ENCODE measurements at places on chromosomes 12 and 14.

GRCh38 chr12:77435446-77436091 is 370.2 kb upstream of the E2F7 start:
- DNase-seq: no peak

DNA sequence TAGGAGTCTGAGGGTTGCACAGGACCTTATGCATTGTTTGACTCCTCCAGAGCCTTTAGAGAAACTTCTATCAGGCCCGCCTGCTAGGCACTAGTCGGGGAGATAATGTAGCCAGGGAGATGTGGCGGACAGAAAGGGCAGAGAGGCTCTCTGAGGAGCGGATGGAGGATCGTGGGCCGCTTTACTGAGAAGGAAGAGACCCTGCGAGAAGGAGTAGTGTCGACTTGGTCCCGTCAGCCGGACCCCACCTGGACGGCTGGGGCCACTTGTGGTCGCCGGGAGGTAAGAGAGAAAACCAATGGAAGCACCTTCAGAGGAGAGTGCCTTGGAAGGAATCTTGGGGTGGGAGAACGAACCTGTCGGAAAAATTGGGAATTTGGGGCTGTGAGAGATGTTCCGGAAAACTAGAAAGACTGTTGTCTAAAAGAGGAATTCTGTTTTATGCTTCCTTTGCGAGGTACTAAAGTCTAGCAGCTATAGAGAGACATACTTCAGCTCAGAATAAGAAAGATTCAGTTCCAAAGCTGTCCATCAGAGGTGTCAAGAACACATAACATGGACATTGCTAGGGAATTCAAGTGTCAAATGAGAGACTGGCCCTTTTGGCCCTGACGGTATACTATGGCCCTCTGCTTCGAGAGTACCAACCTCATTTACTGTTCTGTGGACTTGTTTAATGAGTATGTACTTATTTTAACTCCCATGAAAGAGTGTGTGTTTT is 660 bp upstream of the MCRS1 start:
- no peak for DNase-seq

DNA sequence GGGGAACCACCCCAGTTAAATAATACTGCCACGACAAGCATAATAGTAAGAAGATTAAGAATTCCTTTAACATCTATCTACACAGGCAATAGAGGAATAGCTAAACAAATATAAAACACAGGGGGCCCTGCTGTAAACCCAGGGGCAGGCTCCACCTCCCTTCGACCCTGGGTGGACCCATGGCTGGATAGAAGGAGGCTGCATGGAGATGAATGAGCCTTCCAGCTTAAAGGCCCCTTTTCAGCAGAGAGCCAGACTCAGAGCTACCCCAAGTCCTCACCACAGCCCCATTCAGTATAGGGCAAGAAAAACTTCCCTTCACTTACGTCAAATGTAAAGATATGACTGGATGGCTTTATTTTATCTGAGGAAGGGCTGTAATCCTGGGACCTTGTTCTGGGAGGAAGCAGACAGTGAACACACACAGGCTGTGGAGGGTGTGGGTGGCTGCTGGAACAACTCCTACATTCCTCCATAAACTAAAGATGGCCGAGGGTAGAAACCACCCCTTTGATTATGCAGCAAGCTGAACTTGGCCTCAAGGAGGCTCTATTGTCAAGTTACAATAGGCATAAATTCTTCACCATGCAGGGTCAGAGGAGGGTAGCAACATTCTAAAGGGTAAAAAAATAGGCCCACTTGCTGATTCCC is 30.4 kb downstream of the NUAK1 start:
- DNase-seq: no peak

GRCh38 chr12:72493407-72493806 is 221.2 kb downstream of the TRHDE start:
- no peak for DNase-seq

DNA sequence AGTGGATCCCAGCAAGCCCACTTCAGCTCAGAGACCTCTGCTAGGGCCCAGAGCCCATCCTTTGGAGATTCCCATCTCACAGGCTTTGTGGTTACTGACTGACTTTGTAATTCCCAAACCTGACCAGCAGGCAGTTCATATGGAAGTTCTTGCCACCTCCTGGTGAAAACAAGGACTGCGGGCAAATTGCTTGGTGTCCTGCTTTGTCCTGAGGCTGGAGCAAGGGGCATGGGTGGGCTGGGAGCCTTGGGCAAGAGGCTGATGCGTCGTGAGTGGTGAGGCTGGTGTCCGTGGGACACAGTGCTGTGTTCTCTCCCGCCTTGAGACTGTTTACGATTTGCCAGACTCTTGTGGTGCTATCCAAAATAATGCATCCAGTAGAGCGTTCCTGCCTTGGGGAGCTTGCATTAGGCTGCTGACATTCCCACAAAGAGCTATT is 91.0 kb downstream of the LRRC74A start:
- DNase-seq: no peak

- DNase-seq: no peak
Observed at GRCh38 chr12:12127304-12127703, 56.6 kb downstream of the BCL2L14 start.

DNA sequence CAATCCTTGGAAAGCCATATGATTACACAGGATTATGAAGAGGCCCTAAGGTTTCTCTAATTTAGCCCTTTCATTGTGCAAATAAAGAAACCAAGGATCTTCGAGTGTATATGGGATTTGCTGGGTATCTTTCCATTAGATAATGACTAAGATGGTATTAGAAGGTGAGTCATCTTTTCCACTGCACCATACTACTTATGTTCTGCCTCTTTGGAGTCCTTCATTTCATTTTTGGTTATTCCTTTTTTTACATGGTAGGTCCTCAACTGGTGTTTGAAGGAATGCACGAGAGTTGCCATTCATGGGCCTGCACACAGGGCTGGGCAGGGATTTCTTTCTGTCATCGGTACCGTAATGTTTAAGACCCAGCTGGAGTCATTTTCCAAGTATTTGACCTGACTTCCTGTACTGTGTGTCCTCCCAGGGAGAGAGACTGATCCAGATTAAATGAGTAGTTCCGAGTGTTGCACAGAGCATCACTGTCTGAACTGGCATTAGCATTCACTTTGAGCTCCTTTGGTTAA is 85.7 kb downstream of the BORCS5 start:
- DNase-seq: no peak

DNA sequence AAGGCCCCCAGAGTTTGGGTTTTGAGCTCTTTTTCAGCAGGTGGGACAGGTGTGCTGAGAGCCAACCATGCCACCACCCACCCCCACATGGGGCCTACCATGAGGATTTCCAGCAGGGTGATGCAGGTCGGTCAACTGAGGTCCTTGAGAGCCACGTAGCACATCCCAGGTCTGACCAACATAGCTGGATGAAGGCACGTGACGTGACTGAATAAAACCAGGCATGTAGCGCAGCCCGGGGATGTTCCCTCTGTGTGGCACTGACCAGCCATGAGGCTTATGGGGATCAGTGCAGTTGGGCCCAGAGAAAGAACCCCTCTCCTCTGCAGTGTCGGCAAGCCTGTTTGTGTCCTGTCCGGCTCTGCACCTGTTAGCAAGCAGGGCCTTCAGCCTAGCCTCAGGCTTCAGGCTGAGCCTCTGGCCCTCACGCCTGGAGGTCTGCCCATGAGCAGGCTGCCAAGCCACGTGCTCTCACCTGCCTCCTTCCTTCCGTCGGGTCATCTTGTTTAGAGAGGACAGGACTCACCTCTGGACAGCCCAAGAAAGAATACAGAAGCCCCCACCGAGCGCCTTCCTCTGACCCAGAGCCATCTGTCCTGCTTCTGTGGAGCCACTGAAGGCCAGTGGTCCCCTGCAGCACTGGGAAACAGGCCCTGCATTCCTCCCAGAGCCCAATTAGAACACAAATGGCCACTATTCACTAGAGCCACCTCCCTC is 38.5 kb downstream of the TSPAN11 start:
- DNase-seq: no peak

- DNase-seq: no peak
Observed at GRCh38 chr12:47034661-47035060, 44.8 kb upstream of the PCED1B start.

DNA sequence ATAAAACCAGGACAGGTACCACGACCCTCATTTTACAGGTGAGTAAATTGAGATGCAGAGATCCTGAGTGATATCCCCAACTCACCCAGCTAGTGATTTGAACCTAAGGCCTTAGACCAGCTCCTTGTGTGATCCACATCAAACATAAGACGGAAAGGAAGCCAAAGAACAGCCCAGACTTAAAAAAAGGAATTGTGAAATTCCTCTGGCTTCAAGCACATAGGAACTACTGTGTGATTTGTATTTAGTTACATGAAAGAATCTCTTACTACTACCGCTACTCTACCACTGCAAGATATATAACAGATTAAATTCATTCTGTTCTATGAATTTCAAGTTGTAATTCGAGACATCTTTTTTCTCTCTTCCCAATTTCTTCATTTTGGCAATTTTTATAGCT is 10.5 kb downstream of the E2F7 start:
- DNase-seq: no peak

DNA sequence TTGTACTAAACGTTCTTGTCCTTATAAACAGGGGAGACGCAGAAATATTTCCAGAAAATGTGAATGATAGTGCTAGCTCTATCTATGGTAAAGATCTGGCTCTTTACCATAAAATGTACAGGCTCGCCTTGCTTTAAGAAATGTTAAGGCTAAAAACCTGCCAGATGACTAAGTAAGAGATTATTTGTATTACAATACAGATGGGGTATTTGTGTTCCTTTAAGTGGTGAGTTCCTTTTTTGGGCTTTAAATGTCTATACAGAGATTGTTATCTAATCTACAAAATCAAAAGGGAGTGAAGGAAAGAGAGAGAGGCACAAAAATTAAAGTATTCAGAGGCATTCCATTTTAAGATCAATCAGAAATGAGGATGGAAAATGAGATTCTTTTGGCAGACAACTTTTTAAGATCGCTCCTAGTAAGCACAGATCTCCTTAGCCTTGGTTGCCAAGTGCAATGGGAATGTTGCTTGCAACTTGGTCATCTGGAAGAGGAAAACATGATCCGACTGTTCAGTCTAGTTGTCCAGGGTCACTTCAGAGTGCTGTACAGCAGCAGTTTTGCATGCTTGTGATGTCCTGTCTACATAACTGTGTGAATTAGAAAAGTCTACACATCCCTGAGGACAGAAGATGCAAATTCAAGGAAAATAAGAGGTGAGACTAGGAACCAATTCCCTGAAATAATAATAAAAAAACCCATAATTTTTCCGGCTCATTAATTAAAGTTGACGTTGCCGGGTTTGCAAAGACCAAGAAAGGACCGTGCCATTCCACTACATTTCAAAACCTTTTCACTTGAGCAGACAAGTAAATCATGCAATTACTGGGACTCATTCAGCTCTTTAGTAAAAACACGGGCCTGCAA is 380.8 kb downstream of the EGLN3 start:
- no peak for DNase-seq

DNA sequence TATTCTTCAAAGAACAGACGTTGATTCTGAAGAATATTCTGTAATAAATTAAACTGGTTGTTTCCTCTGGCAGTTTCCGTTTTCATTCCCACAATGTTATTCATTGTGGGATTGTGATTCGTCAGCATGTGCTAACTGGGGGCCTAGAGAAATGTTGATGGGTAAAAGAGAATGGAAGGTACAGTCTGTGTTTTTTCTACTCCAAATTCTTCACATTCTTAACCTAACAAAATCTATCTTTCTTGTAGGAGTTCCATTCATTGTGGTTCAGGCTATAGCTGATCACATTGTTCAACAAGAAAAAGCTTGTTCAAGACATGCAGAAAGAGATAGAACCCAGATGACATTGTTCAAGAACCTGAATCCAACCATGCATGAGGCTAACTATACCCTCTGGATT is 5.9 kb downstream of the CD163 start:
- no peak for DNase-seq

- no peak for DNase-seq
Observed at GRCh38 chr14:22210026-22210425, 379.0 kb downstream of the DAD1 start.

DNA sequence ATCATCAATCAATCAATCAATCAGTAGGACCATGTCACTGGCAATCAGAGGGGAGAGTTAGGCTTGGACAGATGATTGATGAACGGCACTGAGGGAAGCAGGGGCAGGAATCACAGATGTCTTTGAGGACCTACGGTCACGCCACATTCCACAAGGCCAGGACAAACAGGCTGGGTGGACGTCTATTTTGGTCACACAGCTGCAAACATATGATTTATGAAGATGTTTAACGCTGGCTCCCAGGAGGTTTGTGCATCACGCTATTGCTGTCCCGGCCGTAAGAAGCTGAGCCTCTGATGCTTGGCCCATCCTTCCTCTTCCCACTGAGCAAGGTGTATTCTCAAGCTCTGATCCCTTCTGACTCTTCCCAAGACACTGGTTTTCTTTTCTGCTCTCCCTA is 160.8 kb downstream of the FOXN3 start:
- DNase-seq: no peak

GRCh38 chr12:63787306-63787705 is 7.6 kb downstream of the RXYLT1 start:
- no peak for DNase-seq

- no peak for DNase-seq
Observed at GRCh38 chr12:663293-663871, at the start of gene NINJ2. Gene NINJ2, minus strand, starts transcription at chr12:663445. Its CDS starts 85 bp downstream, at chr12:663360.

DNA sequence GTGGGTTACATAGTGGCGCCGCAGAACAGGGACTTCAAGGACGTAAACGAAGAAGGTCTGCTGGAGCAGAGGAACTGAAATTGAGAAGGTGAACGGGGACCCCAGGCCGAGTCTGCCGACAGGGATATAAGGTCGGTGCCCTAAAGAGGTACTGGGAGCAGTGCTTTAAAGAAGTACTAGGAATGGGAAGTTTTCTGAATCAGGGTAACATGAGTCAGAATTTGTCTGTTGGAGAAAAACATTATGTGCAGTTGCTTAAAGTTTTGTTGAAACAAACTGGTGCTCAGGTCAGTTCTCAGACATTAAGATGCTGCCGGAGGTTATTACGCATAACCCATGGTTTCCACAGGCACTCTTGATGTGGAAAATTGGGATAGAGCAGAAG is 14.8 kb upstream of the SLC10A1 start:
- DNase-seq: no peak

DNA sequence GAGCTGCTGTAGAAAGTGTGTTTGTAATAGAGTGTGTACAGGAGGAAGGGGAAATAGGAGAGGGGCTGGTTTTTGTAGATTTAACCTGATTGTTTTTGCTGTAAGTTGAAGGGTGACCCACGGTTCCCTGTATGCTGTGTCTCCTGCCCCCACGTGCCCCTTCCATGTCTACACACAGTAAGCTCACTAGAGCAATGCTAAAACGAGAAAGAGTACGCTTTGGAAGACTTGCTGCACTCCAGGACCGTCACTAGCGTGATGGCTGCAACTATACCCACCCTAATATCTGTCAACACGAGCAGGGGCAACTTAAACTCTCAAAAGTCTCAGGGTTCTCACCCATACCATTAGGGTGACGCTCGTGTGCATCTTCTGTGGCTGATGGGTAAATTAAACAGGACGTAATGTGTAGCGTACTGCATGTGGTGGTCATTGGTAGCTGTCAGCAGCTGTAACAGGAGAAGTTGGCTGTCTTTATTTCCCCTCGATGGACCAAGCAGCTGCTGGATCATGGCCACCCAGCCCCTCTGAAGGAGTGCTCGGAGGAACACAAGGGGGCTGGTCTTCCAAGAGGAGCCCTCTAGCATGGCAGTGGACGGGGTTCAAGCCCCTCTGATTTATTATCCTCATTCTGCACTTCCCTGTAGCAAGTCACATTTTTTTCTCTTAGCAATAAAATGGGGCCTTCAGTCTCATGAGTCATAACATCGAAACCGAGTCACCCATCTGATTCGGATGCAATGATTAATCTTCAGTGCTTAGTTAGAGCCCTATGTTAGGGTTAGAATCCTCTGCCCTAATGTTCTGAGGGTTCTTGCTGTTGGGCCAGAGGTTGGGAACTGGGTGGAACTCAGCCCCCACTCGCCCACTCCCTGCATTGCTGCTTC is 14.0 kb downstream of the CCND2 start:
- no peak for DNase-seq

Data from posterior cingulate gyrus (tissue), 11 donors.